Activated CD8-positive, alpha-beta T cell treated with anti-CD3 and anti-CD28 coated beads for 36 hours (primary cell): ENCODE measurements at places on chromosomes 7 and 10. TPM values are rescaled to one million over a fixed set of nuclear protein-coding genes. Genes with fewer than 3 reads are reported as not detected.
A peak's percentile ranks its signal among the peaks of the same experiment; 100 is the strongest.

DNA sequence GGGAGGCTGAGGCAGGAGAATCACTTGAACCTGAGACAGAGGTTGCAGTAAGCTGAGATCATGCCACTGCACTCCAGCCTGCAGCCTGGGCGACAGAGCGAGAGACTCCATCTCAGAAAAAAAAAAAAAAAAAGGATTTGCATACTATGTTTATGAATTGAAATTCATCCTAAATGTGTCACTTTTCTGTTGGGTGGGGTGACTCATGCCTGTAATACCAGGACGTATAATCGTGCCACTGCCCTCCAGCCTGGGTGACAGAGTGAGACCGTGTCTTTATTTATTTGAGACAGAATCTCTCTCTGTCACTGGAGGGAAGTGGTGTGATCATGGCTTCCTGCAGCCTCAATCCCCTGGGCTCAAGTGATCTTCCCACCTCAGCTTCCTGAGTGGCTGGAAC is 5.8 kb downstream of the ZNF212 start:
- H3K4me1 ChIP-seq = peaks cover 62% of the 10 kb centered on the region
- peak overlapping the region; percentile 3 for H3K4me3 ChIP-seq
- peak; percentile 76 for DNase-seq
- H3K36me3 ChIP-seq = peaks cover 28% of the 10 kb centered on the region
- no peaks in the 10 kb centered on the region for H3K27me3 ChIP-seq

GRCh38 chr7:47322731-47323130 is 259.2 kb downstream of the TNS3 start:
- no peaks in the 10 kb centered on the region for H3K27me3 ChIP-seq
- H3K4me3 ChIP-seq = no peak overlapping the region
- H3K36me3 ChIP-seq = no peaks in the 10 kb centered on the region
- H3K27ac ChIP-seq = no peak overlapping the region
- no peaks in the 10 kb centered on the region for H3K4me1 ChIP-seq

GRM3 gene
- total RNA-seq = not detected

OR2AE1 gene
- total RNA-seq = not detected

DNA sequence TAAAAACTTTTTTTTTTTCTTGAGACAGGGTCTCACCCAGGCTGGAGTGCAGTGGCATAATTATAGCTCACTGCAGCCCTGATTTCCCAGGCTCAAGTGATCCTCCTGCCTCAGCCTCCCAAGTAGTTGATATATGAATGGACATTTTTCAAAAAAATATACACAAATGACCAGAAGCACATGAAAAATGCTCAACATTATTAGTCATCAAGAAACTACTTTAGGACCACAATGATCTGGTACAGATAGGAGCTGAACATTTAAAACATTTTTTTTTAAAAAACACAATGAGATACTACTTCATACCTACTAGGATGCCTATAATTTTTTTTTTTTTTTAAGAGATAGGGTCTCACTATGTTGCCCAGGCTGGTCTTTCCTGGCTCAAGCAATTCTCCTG is 21.7 kb downstream of the SCD start:
- no peaks in the 10 kb centered on the region for H3K27me3 ChIP-seq
- DNase-seq = no peak
- H3K36me3 ChIP-seq = peaks cover 13% of the 10 kb centered on the region
- no peak overlapping the region for H3K4me3 ChIP-seq

- H3K4me1 ChIP-seq = peaks cover 20% of the 10 kb centered on the region
- H3K27me3 ChIP-seq = no peaks in the 10 kb centered on the region
- peaks cover 50% of the 10 kb centered on the region for H3K36me3 ChIP-seq
- H3K4me3 ChIP-seq = no peak overlapping the region
- DNase-seq = no peak
Measured at GRCh38 chr10:7354330-7355047, 56.3 kb downstream of the SFMBT2 start.

GRCh38 chr10:6165221-6165725 is 37.5 kb upstream of the PFKFB3 start:
- H3K27me3 ChIP-seq = no peaks in the 10 kb centered on the region
- peak overlapping the region; percentile 93 for H3K4me3 ChIP-seq
- H3K36me3 ChIP-seq = peaks cover 22% of the 10 kb centered on the region
- H3K27ac ChIP-seq = peak overlapping the region; percentile 93
- no peak for DNase-seq

- H3K27me3 ChIP-seq = no peaks in the 10 kb centered on the region
- no peak for DNase-seq
- H3K4me1 ChIP-seq = no peaks in the 10 kb centered on the region
- H3K27ac ChIP-seq = no peak overlapping the region
Measured at GRCh38 chr7:119514326-119514725, 758.6 kb upstream of the KCND2 start.

DNA sequence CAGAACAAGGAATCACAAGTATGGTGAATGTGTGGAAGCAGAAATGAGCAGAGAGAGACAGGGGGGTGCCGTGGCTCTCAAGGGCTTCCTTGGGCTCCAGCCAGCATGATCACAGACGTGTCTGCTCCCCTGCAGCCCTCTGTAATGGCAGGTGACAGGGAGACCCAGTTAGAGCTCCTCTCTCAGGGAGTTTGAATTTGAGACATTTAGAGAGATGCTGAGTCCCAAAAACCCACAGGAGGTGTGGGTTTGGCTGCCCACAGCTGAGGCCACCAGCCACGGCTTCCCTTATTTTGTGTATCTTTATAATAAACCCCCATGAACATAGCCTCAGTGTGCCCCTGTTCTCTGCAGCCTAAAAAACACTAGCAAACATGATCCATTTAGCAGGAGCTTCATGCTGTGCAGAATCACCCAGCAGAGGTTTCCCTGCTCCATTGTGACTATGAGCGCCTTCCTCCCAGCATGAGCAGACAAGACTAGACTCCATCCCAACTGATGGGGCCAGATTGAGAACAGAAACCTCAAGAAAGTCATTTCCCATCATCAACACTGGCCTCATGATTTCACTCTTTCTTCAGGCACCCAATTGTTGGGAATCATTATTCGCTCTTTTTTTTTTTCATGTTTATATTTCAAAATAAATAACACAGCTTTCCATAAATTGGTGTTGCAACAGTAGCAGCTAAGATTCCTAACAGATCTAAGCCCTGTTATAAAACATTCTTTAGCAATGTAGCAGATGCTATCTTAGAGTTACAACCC is 13.4 kb downstream of the NOD1 start:
- no peak overlapping the region for H3K4me3 ChIP-seq
- H3K36me3 ChIP-seq = peaks cover 3% of the 10 kb centered on the region
- DNase-seq = no peak
- H3K27ac ChIP-seq = no peak overlapping the region
- H3K27me3 ChIP-seq = no peaks in the 10 kb centered on the region

PIK3AP1 gene
- total RNA-seq = 4.7 TPM

DNA sequence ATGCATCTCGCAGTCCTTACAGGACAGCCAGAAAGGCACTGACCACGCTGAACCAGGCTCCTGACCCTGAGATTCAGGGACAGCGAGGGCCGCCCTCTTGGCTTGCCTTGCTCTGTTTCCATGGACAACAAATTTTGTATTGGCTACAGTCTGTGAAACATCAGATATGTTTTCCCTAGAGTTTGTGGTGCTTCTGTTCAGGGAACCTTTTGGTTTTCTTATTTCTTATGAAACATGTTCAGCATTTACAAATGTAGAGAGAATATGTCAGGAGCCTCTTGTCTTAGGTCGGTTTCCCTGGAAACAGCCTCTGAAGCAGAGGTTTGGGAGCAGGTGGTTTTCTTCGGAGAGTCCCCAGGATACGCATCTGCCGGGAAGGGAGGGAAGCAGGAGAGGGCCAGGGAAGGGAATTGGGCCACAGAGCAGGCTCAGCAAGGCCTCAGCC is 260.1 kb downstream of the CCDC3 start:
- H3K27me3 ChIP-seq = no peaks in the 10 kb centered on the region
- H3K4me3 ChIP-seq = no peak overlapping the region
- no peak overlapping the region for H3K27ac ChIP-seq
- H3K4me1 ChIP-seq = no peaks in the 10 kb centered on the region

DNA sequence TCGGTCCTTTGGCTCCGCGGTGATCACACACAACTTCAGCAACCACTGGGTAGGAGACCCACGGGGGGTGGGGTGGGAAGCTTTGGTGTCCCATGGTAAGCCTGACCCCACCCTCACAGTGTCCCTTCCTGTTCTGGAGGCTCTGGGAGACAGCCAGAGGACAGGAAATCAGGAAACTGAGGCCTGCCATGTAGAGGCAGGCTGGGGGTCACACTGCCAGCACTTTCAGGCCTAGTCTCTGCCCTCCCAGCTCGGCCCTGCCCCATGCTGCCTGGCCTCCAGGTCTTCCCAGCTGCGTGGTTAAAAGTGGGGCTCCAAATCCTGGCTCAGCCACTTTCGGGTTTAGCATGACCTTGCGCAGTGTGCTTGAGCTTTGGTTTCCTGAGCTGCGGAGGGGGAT is 10.9 kb downstream of the AQP1 start:
- DNase-seq = no peak
- no peak overlapping the region for H3K27ac ChIP-seq
- H3K4me3 ChIP-seq = no peak overlapping the region

ADCY1 gene
- 0.02 TPM for total RNA-seq

- H3K27ac ChIP-seq = no peak overlapping the region
- no peak for DNase-seq
- H3K4me1 ChIP-seq = no peaks in the 10 kb centered on the region
- no peak overlapping the region for H3K4me3 ChIP-seq
Measured at GRCh38 chr7:38700116-38700515, 68.9 kb upstream of the AMPH start.

GRCh38 chr7:16417906-16418305 is 3.4 kb downstream of the CRPPA start:
- DNase-seq = peak; percentile 14
- peaks cover 27% of the 10 kb centered on the region for H3K4me1 ChIP-seq
- no peaks in the 10 kb centered on the region for H3K27me3 ChIP-seq
- no peak overlapping the region for H3K4me3 ChIP-seq
- H3K27ac ChIP-seq = no peak overlapping the region

SPDYE16 gene
- total RNA-seq = 0.23 TPM

DNA sequence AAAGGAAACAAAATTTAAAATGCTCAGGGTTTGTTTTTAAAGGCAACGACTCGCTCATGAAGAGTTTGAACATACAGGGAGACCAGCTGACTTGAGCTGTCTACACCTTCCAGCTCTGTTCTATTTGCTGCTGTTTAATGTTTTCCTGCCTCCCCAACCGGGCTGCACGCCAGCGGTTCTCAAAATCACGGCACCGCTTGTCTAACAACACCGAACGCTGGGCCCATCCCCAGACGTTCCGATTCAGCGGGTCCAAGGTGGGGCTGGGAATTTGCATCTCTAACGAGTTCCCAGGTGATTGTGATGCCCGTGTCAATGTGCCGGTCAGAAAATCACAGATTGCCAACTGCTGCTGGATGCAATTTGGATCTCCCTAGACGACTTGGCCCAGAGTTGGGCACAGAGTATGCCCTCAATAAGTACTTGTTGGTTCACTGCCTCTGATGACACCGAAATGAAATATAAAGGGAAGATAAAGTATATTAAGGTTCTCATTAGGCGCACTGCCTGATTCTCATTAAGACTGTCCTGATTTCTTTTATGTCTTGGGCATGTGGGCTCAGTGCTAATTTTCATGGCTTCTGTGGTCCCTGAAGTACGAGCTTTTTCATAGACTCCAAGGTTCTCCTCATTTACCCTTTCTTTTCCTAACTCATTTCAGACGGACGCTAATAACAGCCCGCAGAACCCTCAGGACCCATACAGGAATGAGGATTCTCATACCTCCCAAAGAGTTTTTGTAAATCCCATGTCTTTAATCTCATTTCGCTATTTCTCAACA is 28.5 kb downstream of the CELF2 start:
- no peak overlapping the region for H3K4me3 ChIP-seq
- H3K27ac ChIP-seq = no peak overlapping the region
- H3K36me3 ChIP-seq = no peaks in the 10 kb centered on the region
- no peak for DNase-seq
- H3K27me3 ChIP-seq = peaks cover 14% of the 10 kb centered on the region

- no peaks in the 10 kb centered on the region for H3K36me3 ChIP-seq
- no peaks in the 10 kb centered on the region for H3K4me1 ChIP-seq
- no peak overlapping the region for H3K27ac ChIP-seq
- peaks cover 12% of the 10 kb centered on the region for H3K27me3 ChIP-seq
- DNase-seq = no peak
- H3K4me3 ChIP-seq = no peak overlapping the region
Measured at GRCh38 chr10:11639362-11639761, 27.9 kb upstream of the USP6NL start.

ZNF862 gene
- total RNA-seq = 11.0 TPM

DNA sequence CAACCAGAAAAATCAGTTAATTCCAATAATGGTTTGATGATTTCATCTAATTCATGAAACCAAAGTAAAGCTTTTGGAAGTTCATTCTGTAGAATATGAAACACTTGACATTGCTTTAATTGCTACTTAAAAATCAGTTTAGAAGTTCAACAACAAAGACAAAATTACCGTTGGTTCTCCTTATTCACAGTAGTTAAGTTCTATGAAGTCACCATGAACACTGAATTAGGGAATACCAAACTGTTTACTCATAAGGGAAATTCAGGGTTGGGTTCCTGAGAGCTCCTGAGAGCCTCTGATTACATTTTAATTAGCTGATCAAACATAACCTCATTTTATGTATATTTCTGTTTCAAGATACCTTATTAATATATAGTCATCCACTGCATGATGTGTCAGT is 46.2 kb downstream of the ZNF438 start:
- DNase-seq = no peak
- H3K36me3 ChIP-seq = peaks cover 6% of the 10 kb centered on the region
- peaks cover 7% of the 10 kb centered on the region for H3K4me1 ChIP-seq
- H3K4me3 ChIP-seq = no peak overlapping the region
- no peak overlapping the region for H3K27ac ChIP-seq

MOGAT3 gene
- not detected for total RNA-seq

GNAI1 gene
- 1.7 TPM for total RNA-seq

DNA sequence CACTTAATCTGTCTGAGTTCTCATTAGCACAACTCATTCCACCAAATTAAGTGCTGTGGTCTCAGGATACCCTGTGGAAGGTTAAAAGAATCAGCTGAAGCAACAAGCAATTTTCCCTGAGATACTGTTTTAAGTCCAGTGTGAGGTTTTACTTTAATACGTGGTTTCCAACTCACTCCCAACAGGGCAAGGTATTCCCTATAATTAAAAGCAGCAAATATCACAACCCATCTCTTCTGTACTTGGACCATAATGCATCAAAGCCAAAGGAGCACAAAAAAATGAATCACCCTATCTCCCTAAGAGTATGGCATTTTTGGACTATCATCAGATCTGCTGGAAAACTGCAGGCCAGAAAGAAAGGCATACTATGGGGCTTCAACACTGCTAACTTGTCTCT is 4.9 kb downstream of the CADPS2 start:
- peaks cover 1% of the 10 kb centered on the region for H3K4me1 ChIP-seq
- DNase-seq = no peak
- H3K27me3 ChIP-seq = peaks cover 20% of the 10 kb centered on the region
- H3K36me3 ChIP-seq = no peaks in the 10 kb centered on the region
- H3K4me3 ChIP-seq = no peak overlapping the region
- H3K27ac ChIP-seq = no peak overlapping the region

BICC1 gene
- total RNA-seq = not detected

TEX47 gene
- not detected for total RNA-seq

DNA sequence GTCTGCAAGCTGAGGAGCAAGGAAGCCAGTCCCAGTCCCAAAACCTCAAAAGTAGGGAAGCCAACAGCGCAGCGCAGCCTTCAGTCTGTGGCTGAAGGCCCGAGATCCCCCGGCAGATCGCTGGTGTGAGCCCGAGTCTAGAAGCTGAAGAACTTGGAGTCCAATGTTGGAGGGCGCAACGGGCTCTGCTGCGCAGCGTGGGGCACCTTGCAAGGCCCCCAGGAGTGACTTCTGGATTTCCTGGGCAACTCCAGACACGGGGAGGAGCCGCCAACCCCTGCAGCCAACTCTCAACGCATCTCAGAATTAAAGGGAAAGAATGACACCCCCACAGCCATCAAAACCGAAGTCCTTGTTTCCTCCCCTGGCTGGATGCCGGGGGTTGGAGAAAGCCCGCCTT is 18.8 kb upstream of the PROSER2 start:
- H3K36me3 ChIP-seq = no peaks in the 10 kb centered on the region
- H3K27ac ChIP-seq = no peak overlapping the region
- peaks cover 5% of the 10 kb centered on the region for H3K27me3 ChIP-seq
- no peaks in the 10 kb centered on the region for H3K4me1 ChIP-seq
- no peak overlapping the region for H3K4me3 ChIP-seq

CNTNAP2 gene
- not detected for total RNA-seq
